ENCODE measurements at places on chromosomes 3 and 15.

- DNase-seq = no peak
These were observed 3.3 kb upstream of the CD96 start for GRCh38 chr3:111538681-111539083.

DNA sequence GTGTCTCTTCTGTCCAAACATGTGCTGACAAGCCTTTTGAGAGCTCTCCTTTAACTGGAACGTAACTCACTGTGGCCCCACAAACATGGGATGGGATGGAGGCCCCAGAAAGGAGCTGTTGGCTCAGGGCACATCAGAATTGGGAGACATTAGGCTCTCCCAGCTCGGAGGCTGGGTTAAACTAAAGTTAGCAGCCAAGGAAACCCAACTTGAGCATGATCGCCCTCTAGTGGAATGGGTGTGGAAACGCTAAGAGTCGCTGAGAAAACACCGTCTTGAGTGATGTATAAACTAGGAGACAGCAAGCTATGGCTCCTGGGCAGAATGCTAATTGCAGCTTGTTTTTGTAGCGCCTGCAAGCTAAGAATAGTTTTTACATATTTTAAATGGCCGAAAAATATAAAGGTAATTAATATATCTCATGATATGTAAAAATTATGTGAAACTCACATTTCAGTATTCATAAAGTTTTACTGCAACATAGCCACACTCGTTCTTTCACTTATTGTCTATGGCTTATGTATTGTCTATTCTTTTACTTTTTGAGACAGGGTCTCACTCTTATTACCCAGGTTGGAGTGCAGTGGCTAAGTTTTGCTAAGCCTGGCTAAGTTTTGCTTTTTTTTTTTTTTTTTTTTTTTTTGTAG lies 138.8 kb upstream of the HACD2 start:
- DNase-seq = peak; percentile 5

DNA sequence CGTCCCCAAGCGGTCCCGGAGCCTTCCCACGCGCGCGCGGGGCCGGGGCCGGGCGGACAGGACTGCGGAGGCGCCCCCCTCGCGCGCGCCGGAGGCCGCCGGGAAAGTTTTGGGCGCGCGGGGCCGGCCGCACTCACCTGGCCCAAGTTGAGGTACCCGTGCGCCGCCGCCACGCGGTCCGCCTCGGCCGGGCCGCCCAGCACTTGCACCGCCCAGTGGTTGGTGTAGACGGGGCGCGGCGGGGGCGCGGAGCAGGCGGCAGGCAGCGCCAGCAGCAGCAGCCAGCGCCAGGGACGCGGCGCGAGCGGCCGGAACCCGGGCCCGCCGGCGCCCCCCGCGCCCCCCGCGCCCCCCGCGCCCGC lies 289 bp downstream of the PCSK6 start:
- no peak for DNase-seq

- no peak for DNase-seq
These were observed 157.3 kb upstream of the CGNL1 start for GRCh38 chr15:57218826-57219576.

GRCh38 chr3:173992416-173992815 lies 594.9 kb downstream of the NLGN1 start:
- DNase-seq = no peak

- DNase-seq = no peak
These were observed 231.6 kb downstream of the CTNNB1 start for GRCh38 chr3:41430886-41431285.

DNA sequence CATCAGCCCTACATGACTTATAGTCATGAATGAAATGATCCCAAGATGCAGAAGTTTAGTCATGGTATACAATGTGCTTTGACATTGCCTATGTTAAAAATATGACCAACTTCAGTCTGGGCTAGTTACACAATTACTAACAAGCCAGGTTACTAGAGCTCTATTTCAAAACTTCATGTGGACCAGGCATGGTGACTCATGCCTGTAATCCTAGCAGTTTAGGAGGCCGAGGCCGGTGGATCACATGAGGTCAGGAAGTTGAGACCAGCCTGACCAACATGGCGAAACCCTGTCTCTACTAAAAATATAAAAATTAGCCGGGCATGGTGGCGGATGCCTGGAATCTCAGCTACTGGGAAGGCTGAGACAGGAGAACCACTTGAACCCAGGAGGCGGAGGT lies 613.0 kb downstream of the CADM2 start:
- no peak for DNase-seq

- no peak for DNase-seq
These were observed 161.6 kb upstream of the ANKRD28 start for GRCh38 chr3:15959434-15959811.

DNA sequence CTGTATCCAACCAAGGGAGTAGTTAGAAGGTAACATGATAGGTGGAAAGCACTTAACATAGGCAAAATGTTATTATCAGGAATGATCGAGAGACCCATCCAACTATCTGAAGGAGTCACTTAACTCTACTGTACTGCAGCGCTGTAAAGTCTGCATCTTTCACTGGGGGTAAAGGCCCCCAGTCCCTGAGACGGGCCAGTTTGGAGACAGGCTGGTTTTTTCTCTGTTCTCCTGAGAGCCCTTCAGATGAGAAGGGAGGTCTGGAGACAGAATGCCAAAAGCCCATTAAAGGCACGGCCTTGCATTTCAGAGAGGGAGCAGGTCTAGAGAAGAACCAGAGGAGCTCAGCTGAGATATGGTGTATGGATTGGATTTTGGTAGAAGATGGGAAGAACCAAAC lies 71.3 kb upstream of the CGNL1 start:
- DNase-seq = no peak

DNA sequence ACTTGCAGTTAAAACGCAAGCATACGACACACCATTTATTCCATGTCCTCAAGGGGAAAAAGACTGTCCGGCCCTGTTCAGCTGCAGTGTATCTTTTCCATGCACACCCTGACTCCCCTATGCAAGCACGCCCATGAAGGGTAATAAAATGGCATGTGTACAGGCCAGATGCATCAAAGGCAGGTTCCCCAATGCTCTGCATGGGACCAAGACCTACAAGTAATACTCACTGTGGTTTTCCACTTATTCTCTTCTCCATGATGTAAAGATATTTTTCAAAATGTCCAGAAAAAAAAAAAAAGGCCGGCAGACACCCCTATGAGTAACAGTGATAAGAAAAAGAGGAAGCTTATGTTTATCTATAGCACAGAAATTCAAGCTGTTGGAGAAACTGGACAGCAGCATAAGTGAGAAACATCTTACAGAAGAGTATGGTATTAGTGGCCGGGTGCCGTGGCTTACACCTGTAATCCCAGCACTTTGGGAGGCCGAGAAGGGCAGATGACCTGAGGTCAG lies 70.8 kb downstream of the MCF2L2 start:
- DNase-seq = no peak

DNA sequence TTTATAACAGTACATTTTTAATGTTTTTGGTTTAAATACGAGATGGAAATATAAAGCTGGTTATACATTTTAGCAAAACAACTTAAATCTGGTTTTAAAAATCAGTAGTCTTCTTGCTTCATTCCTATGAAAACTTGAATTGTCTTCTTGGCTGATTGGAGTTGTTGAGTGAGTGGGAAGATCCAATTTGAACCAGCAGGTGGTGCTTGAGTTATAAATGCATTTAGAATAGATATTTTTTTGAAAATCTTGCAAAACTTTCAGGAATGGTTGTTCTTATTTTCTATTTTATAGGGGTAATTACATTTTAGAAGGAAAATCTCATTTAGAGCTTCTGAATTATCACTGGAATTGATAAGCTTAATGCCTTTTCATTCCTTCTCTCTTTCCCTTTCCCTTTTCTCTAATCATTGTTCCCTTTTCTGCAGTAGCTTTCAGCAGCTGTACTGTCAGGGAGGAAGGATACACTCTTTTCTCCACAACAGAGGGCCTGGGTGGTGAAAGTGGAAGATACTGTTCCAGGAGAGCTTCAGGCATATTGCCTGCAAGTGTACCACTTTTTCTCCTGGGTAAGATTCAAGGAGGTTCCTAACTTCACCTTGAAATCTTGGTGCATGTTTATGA lies 335.6 kb downstream of the NLGN1 start:
- DNase-seq = no peak

DNA sequence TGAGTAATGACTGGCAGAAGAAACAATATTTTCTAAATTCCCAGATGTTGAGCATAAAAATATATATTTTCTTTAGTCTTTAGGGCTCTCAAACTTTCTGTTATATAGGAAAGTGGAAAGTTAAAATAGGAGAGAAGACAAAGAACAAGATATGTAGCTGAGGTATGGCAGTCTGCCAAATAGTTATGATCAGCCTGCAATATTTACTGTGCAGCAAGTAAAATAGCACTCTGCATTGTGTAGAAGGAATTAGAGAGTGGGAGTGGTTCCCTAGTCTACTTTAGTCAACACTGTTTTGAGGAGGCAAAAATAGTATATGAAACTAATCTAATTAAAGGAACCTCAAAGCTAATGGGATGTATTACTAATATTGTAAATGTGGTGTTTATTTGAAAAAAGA lies 978.1 kb upstream of the ALCAM start:
- no peak for DNase-seq

DNA sequence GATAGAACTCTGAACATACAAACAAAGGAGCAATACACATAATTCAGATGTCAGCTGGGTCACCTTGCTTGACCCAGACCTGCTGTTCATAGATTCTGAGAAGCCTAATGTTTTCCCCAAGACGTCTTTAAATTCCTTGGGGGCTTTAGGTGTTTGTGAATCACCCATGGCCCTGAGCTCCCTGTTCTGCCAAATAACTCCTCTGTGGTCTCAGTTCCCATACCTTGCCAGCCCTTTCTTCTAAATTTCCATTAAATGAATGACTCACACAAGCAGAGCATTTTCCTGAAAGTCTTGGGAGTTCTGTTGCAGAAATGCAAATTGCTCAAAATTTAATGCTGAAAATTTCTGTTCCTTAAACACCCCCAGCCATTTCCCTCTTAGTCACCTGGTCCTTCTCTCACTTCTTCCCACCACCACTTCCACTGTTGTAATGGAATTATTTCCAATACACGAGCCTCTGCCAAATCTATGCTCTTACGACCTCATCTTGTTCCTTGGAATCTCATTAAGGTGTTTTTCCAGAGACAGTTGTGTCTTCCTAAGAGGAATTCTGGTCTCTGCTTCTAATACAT lies 33.4 kb upstream of the PSMD6 start:
- DNase-seq = no peak

DNA sequence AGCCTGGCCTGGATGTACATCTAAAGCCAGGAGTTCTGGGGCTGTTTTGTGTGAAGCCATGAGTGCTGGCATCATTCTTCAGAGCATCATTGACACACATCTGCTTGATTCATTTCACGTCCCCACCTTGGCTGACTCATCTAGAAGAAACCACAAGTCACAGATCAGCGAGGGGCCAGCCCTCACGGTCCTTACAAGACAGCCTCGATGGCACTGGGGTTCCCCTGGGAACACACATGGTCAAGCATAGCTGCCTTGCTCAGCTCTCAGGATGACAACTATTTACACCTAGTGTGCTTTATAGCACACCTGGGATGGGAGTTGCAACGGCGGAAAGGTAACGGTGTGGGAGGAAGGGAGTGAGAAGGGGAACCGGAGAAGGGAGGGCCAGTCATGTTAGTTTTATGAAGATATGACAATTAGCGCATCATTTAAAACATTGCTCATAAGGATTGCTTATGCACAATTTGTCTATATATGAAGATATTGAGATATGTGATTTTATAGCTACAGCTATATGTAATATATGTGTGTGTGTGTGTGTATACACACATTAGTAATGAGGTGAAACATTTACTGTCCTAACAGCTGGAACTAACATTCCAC lies 227.1 kb downstream of the RPLP1 start:
- DNase-seq = no peak

GRCh38 chr3:136255672-136256406 lies 5.7 kb downstream of the PCCB start:
- no peak for DNase-seq

GRCh38 chr3:104526901-104527401 lies 839.8 kb upstream of the ALCAM start:
- DNase-seq = no peak

GRCh38 chr3:122676759-122677158 lies 3.9 kb upstream of the PARP14 start:
- no peak for DNase-seq

GRCh38 chr15:63940966-63941620 lies 105.2 kb downstream of the DAPK2 start:
- no peak for DNase-seq

DNA sequence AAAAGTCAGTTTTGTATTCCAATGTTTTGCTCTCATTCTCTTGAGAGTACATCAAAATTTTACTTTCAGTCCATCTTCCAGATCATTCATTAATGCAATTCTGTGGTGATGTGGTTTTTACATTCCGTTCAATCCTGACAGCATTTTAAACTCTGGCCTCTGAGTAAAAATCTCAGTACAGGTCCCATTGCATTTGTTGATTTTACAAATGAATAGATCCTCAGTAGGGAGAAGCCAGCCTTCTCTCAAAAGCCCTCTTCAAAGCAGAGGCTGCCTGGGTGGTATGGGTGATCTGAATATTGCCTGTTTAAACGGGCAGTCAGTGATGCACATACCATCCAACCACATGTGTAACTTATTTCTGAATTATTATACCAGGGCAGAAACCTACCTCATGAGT lies 72.5 kb upstream of the TSC22D2 start:
- DNase-seq = no peak

All from activated T-cell treated with anti-CD3 and anti-CD28 coated beads for 1 hour (primary cell).